ENCODE measurements at places on chromosomes 16 and 17.

DNA sequence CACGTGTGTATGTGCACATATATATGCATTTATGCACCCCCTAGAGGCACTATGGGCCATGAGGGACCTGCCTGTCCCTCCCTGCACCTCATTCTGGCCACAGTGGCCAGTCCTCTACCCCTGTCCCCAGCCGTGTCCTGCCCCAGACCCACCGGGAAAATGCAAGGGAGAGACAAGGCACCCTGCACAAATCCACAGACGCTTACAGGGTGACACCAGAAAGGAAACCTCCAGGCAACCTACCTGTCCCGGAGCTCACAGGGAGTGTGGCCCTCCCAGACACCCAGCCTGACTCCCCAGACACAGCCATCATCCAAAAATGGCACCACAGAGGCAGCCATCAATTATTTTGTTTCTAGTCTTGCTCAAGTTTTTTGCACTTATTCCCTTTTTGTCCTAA lies 440.4 kb downstream of the SOX9 start:
- no peak for DNase-seq
- H3K4me1 ChIP-seq = no peaks in the 10 kb centered on the region
- H3K36me3 ChIP-seq = no peaks in the 10 kb centered on the region
- no peak overlapping the region for H3K4me3 ChIP-seq
- H3K27me3 ChIP-seq = peaks cover 12% of the 10 kb centered on the region

- peak; percentile 91 for DNase-seq
- peak overlapping the region; percentile 79 for H3K27ac ChIP-seq
- no peaks in the 10 kb centered on the region for H3K27me3 ChIP-seq
- H3K4me3 ChIP-seq = no peak overlapping the region
- H3K36me3 ChIP-seq = no peaks in the 10 kb centered on the region
These were observed 13.1 kb downstream of the CCR7 start for GRCh38 chr17:40551879-40552768.

GRCh38 chr16:87541147-87541871 lies 48.5 kb upstream of the ZCCHC14 start:
- DNase-seq = peak; percentile 94
- peak overlapping the region; percentile 93 for H3K27ac ChIP-seq
- peaks cover 28% of the 10 kb centered on the region for H3K4me1 ChIP-seq
- H3K4me3 ChIP-seq = peak overlapping the region; percentile 44
- no peaks in the 10 kb centered on the region for H3K36me3 ChIP-seq

DNA sequence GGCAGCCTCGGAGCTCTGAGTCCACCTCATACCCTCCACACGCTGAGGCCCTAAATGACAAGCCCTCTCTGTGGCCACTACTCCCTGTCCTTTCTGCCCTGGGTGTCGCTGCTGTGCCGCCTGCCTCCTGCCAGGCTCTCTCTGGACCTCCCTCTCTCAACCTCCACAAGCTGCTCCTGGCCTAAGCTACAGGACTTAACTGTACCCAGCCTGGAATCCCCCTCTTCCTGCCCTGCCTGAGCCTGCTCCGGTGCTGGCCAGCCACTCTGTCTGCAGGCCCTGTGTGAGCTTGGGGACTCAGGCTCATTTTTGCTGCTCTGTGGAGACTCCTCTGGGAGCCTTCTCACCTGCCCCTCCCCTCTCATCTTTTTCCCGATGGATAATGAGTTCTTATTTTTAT lies 21.5 kb downstream of the IFT140 start:
- no peak overlapping the region for H3K27ac ChIP-seq
- DNase-seq = no peak
- no peak overlapping the region for H3K4me3 ChIP-seq
- no peaks in the 10 kb centered on the region for H3K4me1 ChIP-seq
- peaks cover 91% of the 10 kb centered on the region for H3K36me3 ChIP-seq

DNA sequence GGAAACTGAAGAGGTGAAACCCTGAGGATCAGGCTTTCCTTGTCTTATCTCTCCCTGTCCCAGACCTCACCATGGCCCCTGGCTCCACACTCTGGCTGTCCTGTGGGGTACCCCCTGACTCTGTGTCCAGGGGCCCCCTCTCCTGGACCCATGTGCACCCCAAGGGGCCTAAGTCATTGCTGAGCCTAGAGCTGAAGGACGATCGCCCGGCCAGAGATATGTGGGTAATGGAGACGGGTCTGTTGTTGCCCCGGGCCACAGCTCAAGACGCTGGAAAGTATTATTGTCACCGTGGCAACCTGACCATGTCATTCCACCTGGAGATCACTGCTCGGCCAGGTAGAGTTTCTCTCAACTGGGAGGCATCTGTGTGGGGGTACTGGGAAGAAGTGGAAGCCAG lies 1.4 kb downstream of the CD19 start:
- H3K36me3 ChIP-seq = no peaks in the 10 kb centered on the region
- DNase-seq = no peak
- H3K27ac ChIP-seq = no peak overlapping the region
- H3K4me1 ChIP-seq = no peaks in the 10 kb centered on the region
- no peaks in the 10 kb centered on the region for H3K27me3 ChIP-seq
- H3K4me3 ChIP-seq = no peak overlapping the region

DNA sequence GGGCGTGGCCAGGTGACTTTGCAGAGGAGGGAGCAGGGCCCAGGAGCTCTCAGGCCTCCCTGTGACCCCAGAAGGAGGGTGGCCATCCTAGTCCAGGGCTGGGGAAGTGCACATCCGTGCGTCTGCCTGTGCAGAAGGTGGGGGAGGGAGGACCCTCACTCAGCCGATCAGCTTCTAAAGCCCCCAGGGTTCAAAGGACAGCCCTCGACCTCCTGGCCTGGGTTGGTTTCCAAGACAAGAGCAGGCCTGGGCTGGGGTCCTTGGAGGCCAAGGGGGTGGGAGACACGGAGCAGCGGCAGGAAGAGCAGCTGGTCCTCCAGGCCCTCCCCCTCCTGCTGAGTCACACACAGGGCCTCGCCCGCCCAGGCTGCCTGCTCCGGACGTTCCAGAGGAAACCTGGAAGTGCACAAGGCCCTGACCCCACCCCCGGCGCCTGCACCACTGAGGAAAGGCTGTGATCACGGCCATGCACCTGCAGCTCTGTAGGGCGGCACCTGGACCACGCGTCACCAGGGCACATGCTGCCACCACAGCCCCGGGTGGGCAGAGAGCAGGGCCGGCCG lies 67.1 kb upstream of the ZNF469 start:
- no peaks in the 10 kb centered on the region for H3K36me3 ChIP-seq
- DNase-seq = no peak
- no peaks in the 10 kb centered on the region for H3K4me1 ChIP-seq

DNA sequence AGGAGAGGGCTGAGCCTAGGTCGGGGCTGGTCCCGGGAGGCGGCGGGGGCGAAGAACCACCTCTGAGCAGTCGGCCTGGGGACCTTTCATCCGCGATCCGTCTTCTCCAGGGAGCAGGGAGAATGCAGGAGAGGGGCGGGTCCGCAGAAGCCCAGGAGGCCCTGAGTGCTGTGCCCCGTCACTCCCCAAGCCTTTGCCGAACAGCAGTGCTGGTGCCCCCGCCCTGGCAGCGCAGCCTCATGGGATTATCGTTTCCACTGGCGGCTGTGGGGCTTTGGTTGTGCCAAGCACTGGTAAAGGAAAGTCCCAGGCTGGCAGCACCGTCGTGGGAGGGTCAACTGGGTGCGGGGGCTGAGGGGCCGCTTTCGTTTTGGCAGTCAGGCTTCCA lies 631 bp downstream of the TBL3 start:
- peaks cover 38% of the 10 kb centered on the region for H3K36me3 ChIP-seq
- no peak for DNase-seq
- peaks cover 32% of the 10 kb centered on the region for H3K4me1 ChIP-seq
- H3K27me3 ChIP-seq = peaks cover 41% of the 10 kb centered on the region

DNA sequence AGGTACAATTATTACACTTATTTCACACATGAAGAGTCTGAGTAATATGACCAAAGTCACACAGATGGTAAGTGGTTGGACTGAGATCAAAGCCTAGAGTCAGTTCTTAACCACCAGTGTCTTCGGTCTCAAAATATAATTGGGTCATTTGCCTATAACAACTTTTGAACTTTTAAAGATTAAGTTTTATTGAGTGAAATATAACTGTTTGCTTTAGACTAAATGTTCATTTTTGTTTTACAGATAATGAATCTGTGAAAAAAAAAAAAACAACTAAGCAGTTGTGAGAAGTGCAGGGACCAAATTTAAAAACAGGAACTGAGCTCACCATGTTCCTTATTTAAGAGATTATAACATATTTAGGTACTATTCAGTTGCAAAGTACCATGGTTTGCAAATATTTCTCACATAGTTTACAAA lies 150.1 kb downstream of the ITFG1 start:
- no peak for DNase-seq
- H3K36me3 ChIP-seq = peaks cover 7% of the 10 kb centered on the region
- no peaks in the 10 kb centered on the region for H3K27me3 ChIP-seq

DNA sequence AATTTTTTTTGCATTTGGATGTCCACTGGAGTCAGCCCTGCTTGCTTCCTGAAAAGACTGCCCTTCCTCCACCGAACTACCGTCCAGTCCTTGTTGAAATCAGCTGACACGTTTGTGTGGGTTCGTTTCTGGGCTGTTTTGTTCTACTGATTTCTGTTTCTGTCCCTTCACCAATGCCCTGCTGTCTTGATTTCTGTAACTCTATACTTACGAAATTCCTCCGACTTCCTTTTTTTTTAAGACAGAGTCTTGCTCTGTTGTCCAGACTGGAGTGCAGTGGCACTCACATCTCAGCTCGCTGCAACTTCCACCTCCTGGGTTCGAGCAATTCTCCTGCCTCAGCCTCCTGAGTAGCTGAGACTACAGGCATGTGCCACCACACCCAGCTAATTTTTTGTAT lies 8.4 kb upstream of the GAA start:
- no peaks in the 10 kb centered on the region for H3K27me3 ChIP-seq
- no peaks in the 10 kb centered on the region for H3K36me3 ChIP-seq
- H3K4me3 ChIP-seq = no peak overlapping the region
- H3K4me1 ChIP-seq = no peaks in the 10 kb centered on the region

GRCh38 chr17:42969001-42969581 lies 4.8 kb upstream of the AARSD1 start:
- no peak overlapping the region for H3K4me3 ChIP-seq
- no peak for DNase-seq
- H3K27me3 ChIP-seq = no peaks in the 10 kb centered on the region
- no peaks in the 10 kb centered on the region for H3K4me1 ChIP-seq
- no peaks in the 10 kb centered on the region for H3K36me3 ChIP-seq

GRCh38 chr17:73624496-73624988 lies 19.7 kb downstream of the SDK2 start:
- H3K4me1 ChIP-seq = no peaks in the 10 kb centered on the region
- no peaks in the 10 kb centered on the region for H3K27me3 ChIP-seq
- H3K27ac ChIP-seq = no peak overlapping the region
- no peaks in the 10 kb centered on the region for H3K36me3 ChIP-seq
- no peak overlapping the region for H3K4me3 ChIP-seq

- H3K4me3 ChIP-seq = no peak overlapping the region
- no peaks in the 10 kb centered on the region for H3K27me3 ChIP-seq
- H3K27ac ChIP-seq = no peak overlapping the region
- H3K4me1 ChIP-seq = no peaks in the 10 kb centered on the region
- peaks cover 73% of the 10 kb centered on the region for H3K36me3 ChIP-seq
- DNase-seq = no peak
These were observed 16.2 kb upstream of the CDK5R1 start for GRCh38 chr17:32470405-32471167.

DNA sequence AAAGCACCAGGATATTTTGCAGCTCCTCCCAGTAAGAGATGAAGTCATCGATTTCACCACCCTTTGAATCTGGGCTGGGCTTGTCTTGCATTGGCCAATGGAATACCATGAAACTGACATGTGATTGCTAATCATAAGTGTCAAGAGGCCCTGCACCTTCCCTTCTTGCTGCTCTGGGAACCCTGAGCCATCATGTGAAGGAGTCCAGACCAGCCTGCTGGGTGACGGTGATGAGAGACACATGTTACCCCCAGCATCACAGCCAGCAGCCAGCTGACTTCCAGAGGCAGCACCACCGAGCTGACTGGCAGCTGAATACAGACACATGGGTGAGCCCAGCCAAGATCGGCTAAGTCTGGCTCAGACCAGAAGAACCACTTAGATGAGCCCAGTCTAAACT lies 43.6 kb upstream of the CACNG4 start:
- no peak overlapping the region for H3K27ac ChIP-seq
- DNase-seq = no peak
- H3K27me3 ChIP-seq = peaks cover 2% of the 10 kb centered on the region
- no peak overlapping the region for H3K4me3 ChIP-seq

DNA sequence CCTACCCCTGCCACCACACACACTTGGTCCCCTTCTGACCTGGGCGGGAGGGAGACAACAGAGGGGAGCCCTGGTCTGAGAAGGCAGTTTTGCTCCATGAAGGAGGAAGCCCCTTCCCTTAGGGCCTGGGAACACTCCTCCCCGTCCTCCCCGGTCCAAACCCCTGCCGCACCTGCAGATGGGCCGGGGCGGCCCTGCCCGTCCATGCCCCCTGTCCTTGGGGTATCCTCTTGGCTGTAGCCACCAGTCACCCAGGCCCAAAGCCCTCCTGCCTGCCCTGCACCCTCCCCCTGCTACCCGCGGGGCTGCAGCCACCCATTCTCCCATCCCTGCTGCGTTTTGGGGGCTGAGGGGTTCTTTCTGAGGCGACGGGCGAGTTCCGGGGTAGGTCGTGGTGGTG lies 33.9 kb downstream of the GSE1 start:
- no peak overlapping the region for H3K4me3 ChIP-seq
- no peak overlapping the region for H3K27ac ChIP-seq
- no peaks in the 10 kb centered on the region for H3K27me3 ChIP-seq
- DNase-seq = no peak
- H3K36me3 ChIP-seq = peaks cover 3% of the 10 kb centered on the region

- DNase-seq = no peak
- no peaks in the 10 kb centered on the region for H3K4me1 ChIP-seq
- H3K27ac ChIP-seq = no peak overlapping the region
- no peaks in the 10 kb centered on the region for H3K27me3 ChIP-seq
- H3K36me3 ChIP-seq = no peaks in the 10 kb centered on the region
These were observed 50.6 kb downstream of the MARCHF10 start for GRCh38 chr17:62757500-62757951.

GRCh38 chr17:14361470-14361869 lies 60.6 kb downstream of the HS3ST3B1 start:
- no peaks in the 10 kb centered on the region for H3K4me1 ChIP-seq
- no peaks in the 10 kb centered on the region for H3K36me3 ChIP-seq
- no peaks in the 10 kb centered on the region for H3K27me3 ChIP-seq
- DNase-seq = no peak
- H3K4me3 ChIP-seq = no peak overlapping the region
- H3K27ac ChIP-seq = no peak overlapping the region

- peaks cover 23% of the 10 kb centered on the region for H3K36me3 ChIP-seq
- DNase-seq = no peak
- H3K4me3 ChIP-seq = no peak overlapping the region
- no peaks in the 10 kb centered on the region for H3K4me1 ChIP-seq
- peaks cover 6% of the 10 kb centered on the region for H3K27me3 ChIP-seq
These were observed 53.7 kb downstream of the IL21R start for GRCh38 chr16:27455700-27456099.

GRCh38 chr17:19338031-19338990 lies 24.2 kb downstream of the B9D1 start:
- no peak for DNase-seq
- peaks cover 11% of the 10 kb centered on the region for H3K36me3 ChIP-seq
- H3K4me3 ChIP-seq = no peak overlapping the region

GRCh38 chr16:11575223-11575589 lies 11.5 kb downstream of the LITAF start:
- H3K27ac ChIP-seq = peak overlapping the region; percentile 39
- H3K4me1 ChIP-seq = peaks cover 20% of the 10 kb centered on the region
- no peaks in the 10 kb centered on the region for H3K27me3 ChIP-seq
- H3K36me3 ChIP-seq = no peaks in the 10 kb centered on the region
- no peak for DNase-seq

- no peaks in the 10 kb centered on the region for H3K4me1 ChIP-seq
- no peak overlapping the region for H3K4me3 ChIP-seq
- H3K27me3 ChIP-seq = no peaks in the 10 kb centered on the region
- H3K27ac ChIP-seq = no peak overlapping the region
These were observed 185.3 kb downstream of the AATF start for GRCh38 chr17:37134050-37134449.

Measured in tibial artery (tissue), 4 donors.